Stimulated activated CD4-positive, alpha-beta T cell treated with anti-CD3 and anti-CD28 coated beads, Interleukin-15, amount 100 ng/mL, for 48 hours (primary cell): ENCODE measurements at places on chromosomes 5 and 9.

DNA sequence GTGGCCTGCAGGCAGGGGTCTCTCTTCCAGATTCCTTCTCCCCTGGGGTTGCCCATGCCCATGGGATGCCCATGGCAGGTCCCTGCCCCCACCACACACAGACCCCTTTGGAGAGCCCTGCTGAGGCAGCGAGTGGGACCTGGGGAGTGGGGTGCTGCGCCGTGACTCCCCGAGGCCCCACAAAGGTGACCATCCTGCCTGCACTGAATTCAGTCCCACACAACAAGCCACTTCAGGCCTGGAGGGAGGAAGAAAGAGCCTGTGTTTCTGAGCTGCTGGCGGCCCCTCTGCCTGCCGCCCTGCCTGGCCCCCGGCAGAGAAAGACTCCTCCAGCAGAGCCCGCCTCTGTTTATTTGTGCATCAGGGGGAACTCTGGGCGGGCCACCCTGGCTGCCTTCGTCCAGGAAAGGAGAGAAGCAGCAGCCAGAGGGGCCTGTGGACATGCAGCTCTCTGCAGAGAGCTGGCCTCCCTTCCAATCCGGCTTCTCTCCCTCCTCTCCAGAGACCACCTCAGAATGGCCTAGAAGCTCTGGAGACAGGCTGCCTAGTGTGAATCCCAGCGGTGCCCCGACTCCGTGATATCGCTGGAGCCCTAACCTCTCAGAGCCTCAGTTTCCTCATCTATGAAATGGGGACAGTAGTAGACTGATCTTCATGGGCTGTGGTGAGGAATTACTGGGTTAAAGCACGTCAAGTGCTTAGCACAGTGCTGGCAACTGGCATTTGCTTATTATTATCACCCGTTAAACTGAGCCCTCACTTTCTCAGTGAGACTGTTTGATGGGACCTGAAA lies 72.9 kb downstream of the COL27A1 start:
- DNase-seq = no peak

DNA sequence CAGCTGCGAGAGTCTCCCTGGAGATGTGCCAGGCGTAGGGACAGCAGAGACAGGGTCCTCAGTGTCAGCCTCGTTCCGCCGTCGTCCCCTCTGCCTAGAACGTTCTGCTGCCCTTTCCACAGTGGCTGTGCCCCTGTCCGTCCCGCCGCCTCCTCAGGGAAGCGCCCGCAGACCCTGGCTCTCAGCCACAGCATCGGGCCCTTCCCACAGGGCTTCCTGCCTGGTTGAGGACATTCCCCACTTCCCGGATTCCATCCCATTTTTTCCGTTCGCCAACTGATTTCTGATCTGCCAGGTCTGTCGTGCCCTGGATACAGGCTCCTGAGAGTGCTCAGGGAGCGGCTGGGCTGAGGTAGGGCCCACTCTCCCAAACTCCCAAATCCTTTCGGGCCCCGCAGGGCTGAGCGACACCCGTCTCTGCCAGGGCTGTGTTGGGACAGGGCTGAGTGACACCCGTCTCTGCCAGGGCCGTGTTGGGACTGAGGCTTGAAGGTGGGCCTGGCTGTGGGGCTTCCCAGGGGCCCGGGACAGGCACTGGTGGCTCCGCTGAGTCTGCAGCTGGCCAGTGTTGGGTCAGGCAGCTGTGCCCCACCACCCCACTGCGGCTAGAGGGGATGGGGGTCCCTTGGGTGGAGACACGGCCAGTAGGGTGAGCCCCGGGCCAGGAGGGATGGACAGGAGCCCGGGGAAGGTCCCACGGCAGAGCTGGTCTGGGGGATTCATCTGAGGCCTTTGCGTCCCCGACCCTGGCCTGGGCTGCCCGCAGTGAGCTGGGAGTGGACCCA lies 15.9 kb downstream of the DNLZ start:
- DNase-seq = no peak

DNA sequence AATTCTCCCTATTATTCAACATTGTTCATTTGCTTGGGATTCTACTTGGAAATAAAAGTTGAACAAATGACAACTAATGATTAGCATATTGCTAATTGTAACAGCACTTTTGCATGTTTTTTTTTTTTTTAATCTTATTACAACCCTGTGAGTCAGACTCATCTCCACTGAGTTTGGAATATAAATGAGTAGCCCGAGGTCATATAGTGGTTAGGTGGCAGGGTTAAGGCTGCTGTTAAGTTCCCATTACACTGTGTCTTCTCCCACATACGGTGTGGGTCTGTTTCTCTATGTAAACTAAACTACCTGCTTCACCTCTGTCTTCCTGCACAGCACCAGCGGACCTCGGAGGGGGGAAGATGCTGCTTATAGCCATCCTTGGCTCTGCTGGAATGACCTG lies 92.4 kb downstream of the EQTN start:
- DNase-seq = no peak

DNA sequence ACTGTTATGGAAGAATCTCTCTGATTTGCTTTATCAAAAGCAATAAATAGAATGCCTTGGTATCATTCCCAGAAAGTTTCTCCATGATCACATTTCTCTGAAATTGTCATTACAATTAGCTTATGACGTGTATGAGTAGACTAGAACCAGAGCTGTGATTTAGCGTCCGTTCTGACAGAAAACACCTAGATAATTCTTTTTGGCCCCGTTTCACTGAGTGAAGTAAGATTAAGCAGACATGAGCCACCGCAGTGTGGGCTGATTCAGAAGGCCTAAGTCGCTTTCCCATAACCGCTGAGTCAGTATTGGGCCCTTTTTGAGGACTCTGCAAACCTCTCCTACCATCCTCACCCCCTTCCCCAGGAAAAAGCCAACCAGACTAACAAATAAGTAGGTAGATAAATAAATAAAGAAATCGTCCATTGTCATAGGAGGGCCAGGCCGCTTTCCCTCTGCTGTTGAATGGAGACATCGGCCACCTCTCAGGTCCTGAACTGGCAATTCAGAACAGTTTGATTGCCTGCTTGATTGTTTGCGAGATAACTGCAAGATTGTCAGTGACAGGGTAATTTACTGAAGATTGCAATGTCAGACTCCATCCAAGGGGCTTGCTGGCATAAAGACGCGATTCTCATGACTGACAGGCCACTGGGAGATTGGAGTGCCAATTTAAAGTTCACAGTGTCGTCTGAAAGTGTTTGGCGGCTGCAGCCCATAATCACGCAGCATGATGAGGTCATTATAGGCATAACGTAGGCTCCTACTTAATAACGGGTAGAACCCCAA lies 105.0 kb upstream of the WWC1 start:
- no peak for DNase-seq

DNA sequence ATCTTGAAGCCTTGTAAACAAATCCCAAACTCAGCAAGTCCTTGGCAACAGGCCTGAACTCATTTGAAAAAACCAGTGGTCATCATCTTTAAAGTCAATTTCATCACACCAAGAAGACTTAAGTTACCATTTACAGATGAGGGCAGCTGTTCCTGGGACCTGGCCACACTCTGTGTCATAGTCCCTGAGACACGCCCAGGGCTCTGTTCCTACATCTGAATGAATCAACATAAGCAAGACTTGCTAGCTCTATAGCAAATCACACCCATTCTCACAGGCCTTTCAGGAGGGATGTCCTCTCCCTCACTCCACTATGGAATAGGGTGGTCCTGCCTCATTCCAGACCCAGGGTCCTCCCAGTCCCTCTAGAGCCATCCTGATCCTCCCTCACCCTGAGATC lies 142.8 kb downstream of the NSG2 start:
- no peak for DNase-seq

DNA sequence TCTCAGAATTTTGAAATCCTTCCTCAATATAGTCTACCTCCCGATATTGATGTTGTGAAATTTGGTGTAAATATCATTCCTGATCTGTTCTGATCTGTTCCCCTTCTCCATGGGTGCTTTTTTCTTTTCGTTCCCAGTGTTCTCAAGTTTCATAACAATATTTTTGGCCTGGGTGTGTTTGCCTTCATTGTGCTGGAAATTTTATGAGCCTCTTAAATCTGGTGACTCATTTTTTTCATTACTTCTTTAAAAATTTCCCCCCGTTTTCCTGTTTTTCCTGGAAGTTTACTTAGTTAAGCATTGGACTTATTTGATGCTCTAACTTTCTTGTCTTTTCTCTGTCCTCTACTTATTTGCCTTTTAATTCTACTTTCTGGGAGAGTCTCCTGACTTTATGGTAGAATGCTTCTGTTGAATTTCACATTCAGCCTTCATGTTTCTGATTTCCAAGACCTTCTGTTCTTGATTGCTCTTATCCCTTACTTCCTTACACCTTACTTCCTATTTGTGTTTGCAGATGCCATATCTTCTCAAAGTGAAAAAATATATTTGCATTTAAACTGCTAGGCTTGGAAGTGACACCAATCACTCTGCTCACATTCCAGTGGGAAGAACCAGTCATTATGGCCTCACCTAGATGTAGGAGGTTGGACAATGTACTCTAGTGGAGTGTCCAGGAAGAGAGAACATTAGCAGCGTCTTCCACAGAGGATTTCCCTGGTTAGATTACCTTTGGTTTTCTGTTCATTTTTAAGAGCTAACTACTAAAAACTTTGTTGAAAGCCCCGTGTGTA lies 441.9 kb downstream of the ARHGEF28 start:
- DNase-seq = no peak

DNA sequence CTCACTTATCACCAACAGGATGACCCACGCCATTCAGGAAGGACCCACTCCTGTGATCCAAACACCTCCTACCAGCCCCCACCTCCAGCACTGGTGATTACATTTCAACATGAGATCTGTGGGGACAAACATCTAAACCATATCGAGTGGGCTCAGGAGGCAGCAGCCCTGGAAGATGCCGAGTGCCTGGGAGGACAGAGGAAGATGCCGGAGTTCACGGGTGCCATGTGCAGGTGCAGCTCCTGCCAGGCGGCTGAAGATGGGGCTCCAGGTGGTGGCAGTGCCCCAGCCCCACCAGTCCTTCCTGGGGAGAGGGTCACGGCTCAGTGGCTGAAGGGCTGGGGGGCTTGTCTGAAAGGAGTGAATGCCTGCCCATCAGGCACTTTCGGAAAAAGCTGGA lies 6.1 kb upstream of the CEP72 start:
- no peak for DNase-seq

DNA sequence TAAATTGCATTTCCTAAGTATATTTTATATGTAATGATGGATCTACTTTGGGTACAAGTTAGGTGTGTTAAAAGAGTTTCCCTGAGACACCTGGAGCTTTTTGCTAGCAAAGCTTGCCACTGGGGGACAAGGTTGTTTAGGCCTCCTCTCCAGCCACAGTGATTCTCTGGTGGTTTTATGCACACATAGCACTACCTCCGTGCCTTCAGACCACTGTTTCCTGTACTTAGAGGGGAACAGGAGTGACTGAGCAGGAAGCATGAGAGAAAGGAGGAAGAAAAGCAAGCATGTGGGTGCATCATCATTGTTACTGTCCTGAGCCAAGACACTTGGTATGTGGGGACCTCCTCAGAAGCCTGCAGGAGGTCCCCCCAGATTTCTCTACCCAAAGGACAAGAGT lies 272.1 kb downstream of the RASEF start:
- no peak for DNase-seq

- no peak for DNase-seq
Measured at GRCh38 chr5:158525663-158526062, 574.1 kb downstream of the EBF1 start.

DNA sequence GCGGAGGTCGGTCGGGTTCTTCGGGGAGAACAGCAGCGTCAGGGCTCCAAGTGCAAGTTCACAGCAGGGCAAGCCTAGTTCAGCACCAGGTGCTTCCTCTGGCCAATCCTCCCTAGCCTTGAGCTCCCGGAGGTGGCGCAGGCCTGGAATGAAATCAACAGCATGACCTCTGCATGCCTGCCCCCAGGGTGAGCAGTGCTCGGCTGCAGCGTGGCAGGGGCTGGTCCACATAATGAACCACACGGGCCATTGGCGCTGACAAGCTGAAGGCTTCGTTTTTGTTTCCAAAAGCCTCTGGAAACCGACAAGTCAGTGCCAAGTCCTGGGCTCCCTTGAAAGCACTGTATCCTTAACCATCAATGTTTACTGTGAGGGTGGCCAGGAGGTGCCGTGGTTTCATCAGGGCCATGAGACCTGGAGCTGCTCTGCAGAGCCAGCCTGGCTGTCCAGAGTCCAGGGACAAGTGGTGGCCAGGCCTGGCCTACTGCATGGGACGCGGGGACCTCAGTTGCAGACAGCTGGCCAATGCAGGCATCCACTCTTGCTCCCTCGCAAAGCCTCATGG lies 2.1 kb upstream of the INPP5E start:
- DNase-seq = no peak

- DNase-seq = no peak
Measured at GRCh38 chr5:40584054-40584453, 95.7 kb upstream of the PTGER4 start.

DNA sequence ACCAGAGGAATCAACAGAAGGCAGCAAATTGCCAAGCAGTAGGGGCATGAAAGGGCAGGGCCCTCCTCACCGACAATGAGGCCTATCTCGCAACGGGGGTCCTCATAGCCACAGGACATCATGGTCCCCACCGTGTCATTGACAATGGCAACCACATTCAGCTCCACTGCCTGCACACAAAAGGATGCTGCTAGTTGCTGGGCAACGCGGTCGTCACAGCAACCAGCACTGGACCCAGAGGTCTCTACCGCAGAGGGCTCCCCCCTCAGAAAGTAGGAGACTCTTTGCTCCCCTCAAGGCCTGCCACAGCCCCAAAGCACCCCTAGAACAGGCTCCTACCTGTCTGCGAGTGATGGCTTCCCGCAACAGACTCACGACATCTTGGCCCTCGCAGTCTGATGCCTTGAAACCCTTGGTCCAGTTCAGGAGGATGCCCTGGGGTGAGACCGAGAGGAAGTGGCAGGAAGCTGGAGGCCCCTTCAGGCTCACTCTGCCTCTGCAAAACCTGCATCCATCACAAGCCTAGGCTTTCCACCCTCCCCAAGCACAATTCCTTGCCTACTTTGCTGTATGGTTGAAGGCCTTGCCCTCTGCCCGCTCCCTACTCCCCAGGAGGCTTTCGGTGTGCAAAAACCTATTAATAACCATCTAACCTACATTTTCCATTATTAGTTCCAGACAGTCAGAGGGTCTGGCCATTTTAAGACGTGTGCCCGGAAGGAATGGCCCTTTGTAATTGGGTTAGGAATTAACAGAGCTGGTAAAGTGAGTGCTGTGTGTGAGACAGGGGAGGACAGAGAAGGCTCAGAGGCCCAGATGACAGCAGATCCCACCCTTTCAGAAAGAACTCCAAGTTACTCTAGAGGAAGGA lies 15.2 kb downstream of the HK3 start:
- DNase-seq = no peak

DNA sequence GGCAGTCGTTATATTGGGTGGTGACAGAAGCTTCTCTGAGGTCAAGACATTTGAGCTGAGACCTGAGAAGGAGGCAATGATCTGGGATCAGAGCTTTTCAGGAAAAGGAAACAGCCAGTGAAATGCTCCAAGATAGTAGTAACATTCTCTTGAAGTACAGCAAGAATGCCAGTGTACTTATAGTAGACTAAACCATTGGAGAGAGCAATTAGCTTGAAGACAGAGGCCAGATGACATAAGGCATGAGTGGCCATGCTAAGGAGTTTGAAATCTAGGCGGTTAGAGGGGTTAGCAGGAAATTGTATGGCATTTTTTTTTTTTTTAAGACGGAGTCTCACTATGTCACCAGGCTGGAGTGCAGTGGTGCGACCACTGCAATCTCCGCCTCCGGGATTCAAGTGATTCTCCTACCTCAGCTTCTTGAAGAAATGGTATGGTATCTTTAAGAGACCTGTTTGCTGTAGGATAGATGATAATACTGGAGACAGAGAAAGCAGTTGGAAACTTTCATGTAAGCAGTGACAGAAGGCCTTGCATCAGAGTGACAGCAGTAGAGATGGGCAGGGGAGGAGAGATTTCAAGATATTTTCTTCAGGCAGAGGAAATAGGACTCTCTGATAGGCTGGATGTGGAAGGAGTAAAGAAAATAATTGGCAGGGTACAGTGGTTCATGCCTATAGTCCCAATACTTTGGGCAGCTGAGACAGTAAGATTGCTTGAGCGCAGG lies 482.2 kb upstream of the PAPPA start:
- no peak for DNase-seq

- no peak for DNase-seq
Measured at GRCh38 chr5:56078278-56079156, 83.8 kb upstream of the IL6ST start.
